ENCODE measurements at places on chromosomes 2 and 18.

DNA sequence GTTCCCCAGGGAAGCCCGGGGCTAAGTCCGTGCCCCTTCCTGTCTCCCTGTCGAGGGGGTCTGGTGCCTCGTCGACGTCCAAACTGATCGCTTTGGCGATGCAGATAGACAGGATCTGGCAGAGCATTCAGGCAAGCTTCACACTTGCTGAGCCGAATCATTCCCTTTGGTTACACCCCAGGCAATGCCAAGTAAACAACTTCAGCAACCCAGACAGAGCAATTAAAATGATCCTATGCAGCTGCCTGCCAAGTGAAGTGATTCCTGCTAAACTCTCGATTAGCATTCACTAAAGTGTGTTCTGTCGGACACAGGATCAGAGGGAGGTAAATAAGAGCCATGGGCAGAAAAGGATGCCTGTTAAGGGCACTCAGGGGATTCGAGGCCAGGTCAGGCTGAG is 108.2 kb upstream of the RAB12 start:
- DNase-seq: peak; percentile 79

- DNase-seq: no peak
Measured at GRCh38 chr18:59459369-59460071, 100.5 kb upstream of the LMAN1 start.

DNA sequence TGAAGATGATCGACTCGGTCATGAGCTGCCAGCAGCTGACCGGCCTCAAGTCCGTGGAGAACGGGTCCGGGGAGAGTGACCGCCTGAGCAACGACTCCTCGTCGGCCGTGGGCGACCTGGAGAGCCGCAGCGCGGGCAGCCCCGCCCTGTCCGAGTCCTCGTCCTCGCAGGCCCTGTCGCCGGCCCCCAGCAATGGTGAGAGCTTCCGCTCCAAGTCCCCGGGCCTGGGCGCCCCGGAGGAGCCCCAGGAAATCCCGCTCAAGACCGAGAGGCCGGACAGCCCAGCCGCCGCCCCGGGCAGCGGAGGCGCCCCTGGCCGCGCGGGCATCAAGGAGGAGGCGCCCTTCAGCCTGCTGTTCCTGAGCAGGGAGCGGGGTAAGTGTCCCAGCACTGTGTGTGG is 14.9 kb downstream of the SALL3 start:
- no peak for DNase-seq

DNA sequence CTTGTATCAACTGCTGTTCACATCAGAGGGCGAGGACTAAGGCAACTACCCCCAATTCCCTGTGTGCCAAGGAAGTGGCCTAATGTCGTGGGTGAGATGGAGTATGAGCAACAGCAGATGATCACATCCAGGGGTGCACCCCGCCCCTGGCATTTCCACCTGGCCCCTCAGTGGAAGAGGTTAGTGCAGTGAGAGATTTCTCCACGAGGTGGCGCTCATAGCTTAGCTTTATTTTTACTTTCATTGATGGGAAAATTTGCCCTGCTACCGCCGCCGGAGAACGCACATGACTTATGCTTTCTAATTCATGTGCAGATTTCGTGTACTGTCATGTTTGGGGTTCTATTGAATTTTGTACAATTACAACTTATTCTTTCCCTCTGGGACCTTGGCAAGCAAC is 470.6 kb upstream of the MEX3C start:
- DNase-seq: no peak

DNA sequence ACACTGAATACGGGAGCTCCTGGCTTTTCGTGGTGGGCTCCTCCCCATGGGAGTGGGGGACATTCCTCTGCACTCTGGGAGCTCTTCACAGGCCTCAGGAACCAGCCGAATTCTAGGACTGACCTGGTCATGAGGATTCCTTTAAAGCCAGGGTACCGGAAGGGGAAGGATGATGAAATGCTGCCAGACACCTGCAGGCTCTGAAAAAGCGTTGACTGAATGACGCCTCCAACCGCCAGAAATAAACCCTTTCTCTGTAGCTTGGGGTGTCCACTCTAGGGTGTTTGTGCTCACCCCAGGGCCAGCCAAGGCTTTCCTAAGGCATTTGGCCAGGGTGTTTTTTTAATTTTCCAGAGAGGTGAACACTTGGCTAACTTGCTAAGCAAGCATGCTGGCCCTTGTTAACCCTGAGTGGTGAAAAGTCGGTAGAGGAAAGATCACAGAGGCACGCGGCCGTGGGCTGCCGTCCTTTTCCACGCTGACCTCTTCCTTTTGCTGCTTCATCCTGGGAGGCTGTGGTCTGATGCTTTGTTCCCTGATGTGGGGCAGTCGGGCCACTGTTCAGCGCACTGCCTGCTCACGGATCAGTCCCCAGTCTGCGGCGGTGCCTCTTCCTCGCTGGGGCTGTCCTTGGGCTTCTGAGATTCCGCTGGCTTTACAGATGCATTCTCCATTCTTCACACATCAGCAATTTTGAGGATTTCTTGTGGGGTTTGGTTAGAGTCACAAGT is 32.0 kb downstream of the IMPA2 start:
- no peak for DNase-seq

GRCh38 chr2:182186132-182186735 is 200.6 kb downstream of the PPP1R1C start:
- peak; percentile 29 for DNase-seq

- DNase-seq: no peak
Measured at GRCh38 chr2:43269074-43269572, 42.7 kb upstream of the ZFP36L2 start.

- DNase-seq: peak; percentile 60
Measured at GRCh38 chr2:217897091-217897715, 105.6 kb downstream of the TNS1 start.

GRCh38 chr2:27155069-27155520 is 6.3 kb downstream of the TCF23 start:
- no peak for DNase-seq

GRCh38 chr2:129816813-129817574 is 162.5 kb upstream of the RAB6C start:
- DNase-seq: no peak

DNA sequence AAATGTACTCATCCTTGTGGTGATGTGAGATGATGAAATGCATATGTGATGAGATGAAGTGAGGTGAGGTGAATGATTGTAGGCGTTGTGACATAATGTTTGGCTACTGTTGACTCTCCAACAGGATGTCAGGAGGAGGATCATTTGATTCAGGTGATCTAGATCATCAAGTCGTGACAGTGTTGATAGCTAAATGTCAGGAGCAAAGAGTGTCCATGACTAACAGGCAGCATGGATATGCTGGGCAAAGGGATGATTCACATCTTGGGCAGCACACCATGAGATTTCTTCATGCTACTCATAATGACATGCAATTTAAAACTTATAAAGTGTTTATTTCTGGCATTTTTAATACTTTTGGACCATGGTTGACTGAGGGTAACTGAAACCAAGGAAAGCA is 40.2 kb upstream of the UBXN4 start:
- no peak for DNase-seq

DNA sequence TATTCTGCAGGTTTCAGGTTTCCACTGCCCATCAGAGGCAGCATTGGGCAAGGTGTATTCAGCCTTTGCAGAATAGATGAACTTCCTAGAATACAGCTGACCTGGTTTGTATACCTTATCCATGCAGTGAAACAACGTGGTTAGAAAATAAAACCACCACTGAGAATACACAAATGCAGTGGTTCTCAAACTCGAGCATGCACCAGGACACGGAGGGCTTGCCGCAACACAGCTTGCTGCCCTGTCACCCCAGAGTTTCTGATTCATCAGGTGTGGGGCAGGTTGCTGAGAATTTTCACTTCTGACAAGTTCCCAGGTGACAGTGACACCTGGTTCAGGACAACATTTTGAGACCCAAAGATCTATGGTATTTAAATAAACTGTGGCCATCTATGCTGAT is 23.4 kb upstream of the C1D start:
- DNase-seq: no peak

GRCh38 chr18:36035253-36035652 is 32.1 kb downstream of the RPRD1A start:
- DNase-seq: peak; percentile 35

GRCh38 chr18:34864836-34865497 is 154.9 kb downstream of the DTNA start:
- DNase-seq: no peak

- DNase-seq: no peak
Measured at GRCh38 chr2:179581605-179582004, 279.8 kb downstream of the ZNF385B start.

DNA sequence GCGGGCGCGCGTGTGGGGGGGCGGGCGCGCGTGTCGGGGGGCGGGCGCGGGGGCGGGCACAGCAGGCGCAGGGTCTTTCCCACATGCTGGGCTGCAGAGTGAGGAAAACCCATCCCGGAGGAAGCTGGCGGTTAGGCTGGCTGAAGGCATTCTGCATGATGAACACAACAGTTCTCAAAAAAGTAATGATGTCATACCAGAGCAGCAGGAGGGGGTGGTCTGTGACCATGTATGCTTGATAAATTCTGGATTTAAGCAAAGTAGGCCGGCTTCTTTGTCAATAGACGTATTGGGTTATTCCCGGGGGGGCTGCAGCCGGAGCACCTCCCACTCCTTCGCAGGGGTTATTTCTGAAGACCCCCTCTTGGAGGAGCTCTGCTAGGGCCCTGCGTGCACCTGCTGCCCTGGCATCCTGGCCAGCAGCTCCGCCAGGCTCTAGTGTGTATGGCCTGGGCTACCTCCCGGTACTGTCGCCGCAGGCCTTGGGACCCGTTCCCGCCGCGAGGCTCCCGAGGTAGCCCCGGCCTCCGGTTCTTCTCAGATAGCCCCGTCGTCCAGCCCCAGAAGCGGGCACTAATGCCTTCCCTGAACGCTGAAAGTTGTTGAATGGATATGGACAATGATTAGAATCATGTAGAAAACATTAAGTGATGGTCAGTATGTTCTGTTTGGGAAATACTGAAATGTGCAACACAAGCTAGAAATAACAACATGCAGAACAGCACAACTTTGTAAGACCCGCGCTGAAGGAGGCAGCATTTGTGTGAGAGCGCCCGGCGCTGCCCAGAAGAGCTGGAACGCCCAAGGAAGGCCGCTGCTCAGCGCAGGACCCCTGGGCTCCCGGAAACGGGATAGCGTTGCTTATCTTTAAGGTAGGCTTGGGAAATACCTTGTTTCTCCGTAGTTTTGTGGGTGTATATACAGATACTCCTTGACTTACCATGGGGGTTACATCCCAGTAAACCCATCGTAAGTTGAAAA is 101.4 kb upstream of the RAB6C start:
- DNase-seq: peak; percentile 48

- no peak for DNase-seq
Measured at GRCh38 chr2:26185304-26185928, 12.5 kb downstream of the GAREM2 start.

DNA sequence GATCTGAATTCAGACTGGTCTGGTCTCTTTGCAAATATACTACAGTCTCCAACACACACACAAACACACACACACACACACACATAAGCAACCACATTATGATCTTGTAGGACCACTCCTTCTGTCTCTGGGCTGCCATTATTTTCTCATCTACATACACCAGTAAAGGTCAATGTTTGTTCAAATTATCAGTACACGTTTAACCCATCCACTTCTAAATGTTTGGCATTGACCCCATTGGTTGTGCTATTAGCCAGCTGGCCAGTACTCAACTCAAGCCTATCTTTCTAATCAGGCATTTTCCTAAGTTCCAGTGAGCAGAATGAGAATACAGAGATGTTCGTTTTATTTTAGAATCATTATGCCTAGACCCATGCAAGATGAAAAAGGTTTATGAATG is 186.4 kb downstream of the CNTNAP5 start:
- no peak for DNase-seq

- no peak for DNase-seq
Measured at GRCh38 chr2:209629597-209629996, 142.0 kb upstream of the UNC80 start.

DNA sequence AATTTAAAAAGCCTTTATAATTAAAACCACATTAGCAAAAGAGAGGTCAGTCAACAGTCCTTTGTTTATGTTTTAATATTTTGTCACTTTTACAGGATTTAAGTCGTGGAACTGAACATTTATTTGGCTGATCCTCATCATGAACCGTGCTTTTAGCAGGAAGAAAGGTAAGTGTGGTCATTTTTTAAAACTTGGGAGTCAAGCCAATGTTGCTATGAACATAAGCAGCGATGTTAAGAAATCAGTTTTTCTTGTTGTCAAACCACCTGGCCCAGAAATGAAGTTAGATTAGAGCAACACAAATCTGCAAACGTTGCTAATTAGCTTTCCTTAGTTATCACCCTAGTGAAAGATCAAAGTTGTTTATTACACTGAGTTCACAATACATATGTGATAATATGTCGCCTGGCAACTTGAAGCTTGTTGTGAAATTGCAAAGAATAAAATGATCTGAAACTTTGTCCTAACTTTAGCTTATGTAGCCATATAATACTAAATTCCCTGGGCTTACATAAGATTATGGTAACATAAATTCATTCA is 186.0 kb downstream of the GULP1 start:
- DNase-seq: peak; percentile 14

- no peak for DNase-seq
Measured at GRCh38 chr18:58012356-58012755, 31.7 kb upstream of the NEDD4L start.

- no peak for DNase-seq
Measured at GRCh38 chr18:7908681-7909299, 341.7 kb downstream of the PTPRM start.

DNA sequence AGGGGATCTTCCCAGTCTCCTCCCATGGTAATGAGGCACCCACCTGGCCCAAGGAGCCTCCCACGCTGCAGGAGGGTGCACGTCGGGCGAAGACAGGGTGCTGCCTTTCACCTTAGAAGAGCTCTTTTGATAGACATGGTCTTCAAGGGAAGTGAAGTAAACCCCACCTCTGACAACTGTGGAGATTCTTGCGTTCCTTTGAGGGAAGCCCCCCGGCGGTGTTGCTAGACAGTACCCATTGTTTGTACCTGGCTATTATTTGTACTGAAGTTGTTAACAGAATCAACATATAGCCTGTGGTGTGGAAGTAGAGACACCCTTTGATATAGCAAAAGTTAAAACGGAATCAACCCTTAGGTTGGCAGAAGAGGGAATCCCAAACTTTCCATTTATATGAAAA is 648.0 kb downstream of the GALR1 start:
- DNase-seq: no peak

DNA sequence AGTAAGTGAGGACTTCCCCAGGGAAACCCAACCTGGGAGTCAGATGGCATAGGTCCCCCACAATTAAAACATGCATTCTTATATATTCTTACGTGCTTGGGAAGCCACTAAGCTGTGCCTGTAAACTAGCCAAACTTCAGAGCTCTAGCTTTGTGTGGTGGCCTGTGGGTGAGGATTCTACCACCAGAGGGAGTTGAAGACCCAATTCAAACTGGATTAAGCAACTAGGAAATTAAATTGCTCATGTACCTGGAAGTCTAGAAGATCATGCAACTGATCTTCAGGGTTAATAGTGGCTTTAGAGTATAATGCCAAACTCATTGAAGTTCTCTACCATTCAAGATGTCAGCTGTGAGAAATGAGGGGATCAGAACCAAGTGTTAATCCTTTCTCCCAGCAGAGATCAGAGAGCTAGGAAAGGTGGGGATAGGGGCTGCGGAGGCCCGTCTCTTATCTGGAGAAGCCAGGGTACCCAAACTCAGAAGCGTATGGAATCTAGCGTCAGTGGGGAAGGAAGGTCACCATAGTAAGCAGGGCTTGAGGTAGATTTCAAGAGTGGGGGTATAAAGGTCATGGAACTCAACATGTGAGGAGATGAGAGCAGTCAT is 53.2 kb upstream of the CCDC85A start:
- DNase-seq: no peak
